ENCODE measurements at places on chromosomes 12 and 14.

- DNase-seq, result no peak
These were observed 227.6 kb upstream of the PDE3A start for GRCh38 chr12:20140751-20141150.

- DNase-seq, result no peak
These were observed 29.4 kb upstream of the ESRRB start for GRCh38 chr14:76346391-76347160.

GRCh38 chr12:100229876-100230275 is 29.3 kb downstream of the ACTR6 start:
- no peak for DNase-seq

DNA sequence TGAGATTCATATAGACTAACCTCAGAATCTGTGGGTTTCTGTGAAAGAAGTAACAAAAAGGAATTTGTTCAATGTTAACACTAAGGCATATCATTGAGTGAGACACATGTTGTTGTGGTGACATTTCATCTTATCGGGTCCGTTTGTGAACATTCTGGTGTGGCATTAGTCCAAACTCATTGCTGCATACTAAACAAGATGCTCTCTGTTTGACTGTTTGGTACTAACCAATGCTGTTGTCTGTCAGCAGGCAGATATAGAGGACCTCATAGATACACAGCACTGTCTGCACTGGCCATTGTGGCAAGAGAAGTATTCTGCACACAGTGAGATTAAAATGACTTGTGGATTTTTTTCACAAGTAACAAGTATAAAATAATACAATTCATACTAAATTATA is 41.2 kb downstream of the SLC25A21 start:
- no peak for DNase-seq

DNA sequence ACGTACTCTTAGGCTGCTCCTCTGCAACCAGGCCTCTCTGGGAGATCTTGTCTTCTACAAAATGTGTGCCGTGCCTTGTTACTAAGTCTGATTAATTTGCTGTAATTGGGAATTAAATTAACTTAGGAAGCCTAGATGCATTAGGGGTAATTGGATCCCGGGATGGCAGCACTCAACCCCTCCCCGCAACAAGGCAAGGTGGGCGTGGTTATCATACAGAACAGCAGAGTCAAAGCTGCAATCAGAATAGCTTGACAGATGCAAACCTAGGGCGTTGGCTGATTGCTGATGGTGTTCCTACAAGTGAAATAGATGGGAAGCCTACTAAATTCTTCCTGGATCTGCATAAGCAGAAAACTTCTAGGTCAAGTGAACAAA is 34.5 kb upstream of the NFYB start:
- no peak for DNase-seq

- no peak for DNase-seq
These were observed 2.1 kb upstream of the BLOC1S1 start for GRCh38 chr12:55713721-55714120.

DNA sequence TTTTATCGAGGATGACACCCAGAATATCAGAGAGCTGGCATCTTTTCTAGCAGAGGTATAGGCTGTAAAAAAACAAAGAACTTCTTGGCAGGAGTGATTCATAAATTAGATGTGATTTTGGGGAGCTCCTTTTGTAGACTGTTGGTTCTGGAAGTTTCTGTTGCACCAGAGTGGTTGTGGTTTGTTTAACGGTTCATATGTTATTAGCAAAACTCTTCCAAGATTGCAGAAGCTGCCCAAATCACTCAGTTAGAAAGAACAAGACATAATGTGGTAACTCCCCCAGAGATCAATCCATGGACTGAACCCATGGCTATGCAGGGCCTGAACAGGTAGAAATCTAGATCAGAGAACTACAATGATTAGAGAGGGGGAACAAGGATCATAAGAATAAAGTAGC is 6.7 kb upstream of the RNASE10 start:
- no peak for DNase-seq

GRCh38 chr12:130765186-130765659 is 49.1 kb upstream of the RIMBP2 start:
- no peak for DNase-seq

DNA sequence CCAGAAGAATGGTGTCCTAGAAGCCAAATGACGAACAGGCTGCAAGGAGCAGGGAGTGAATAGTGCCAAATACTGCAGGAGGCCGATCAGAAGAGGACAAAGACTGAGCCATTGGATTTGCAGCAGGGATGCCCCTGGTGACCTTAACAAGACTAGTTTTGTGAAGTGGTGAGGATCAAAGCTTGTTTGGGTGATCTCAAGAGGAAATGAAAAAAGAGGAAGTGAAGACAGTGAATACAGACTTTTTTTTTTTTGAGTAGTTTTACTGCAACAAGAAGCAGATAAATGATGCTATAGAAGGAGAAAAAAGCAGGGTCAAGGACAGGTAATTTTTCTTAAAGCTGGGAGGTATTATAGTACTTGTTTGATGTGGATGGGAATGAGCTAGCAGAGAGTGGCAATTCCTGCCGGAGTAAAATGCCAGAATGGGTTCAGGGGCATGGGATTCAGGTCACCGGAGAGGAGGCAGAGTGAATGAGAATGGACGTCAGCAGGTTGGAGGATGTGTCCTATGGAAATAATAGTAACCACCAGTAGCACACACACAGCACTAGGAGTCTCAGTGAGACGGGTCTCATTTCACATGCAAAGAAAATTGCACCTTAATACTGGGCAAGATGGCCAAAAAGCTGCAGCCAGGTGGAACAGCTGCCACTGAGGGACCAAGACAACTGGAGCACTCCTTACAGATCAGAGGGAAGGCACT is 345.8 kb upstream of the CCDC196 start:
- no peak for DNase-seq

DNA sequence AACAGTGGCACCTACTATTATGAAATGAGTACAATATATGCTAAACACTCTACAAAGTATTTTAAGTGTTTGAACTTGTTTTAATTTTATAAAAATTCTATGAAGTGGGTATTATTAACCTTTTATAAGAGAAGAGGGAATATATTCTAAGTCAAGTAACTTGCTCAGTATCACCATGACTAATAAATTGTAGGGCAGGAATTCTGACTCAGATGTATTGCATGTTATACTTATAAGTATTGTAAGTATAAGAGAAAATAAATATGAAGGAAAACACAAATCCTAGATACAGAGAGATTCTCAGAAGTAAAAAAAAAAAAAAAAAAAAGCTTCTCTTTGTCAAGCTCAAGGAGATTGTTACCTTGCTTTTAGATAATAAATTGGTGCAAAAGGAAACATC is 893.2 kb downstream of the SLC16A7 start:
- DNase-seq, result no peak

DNA sequence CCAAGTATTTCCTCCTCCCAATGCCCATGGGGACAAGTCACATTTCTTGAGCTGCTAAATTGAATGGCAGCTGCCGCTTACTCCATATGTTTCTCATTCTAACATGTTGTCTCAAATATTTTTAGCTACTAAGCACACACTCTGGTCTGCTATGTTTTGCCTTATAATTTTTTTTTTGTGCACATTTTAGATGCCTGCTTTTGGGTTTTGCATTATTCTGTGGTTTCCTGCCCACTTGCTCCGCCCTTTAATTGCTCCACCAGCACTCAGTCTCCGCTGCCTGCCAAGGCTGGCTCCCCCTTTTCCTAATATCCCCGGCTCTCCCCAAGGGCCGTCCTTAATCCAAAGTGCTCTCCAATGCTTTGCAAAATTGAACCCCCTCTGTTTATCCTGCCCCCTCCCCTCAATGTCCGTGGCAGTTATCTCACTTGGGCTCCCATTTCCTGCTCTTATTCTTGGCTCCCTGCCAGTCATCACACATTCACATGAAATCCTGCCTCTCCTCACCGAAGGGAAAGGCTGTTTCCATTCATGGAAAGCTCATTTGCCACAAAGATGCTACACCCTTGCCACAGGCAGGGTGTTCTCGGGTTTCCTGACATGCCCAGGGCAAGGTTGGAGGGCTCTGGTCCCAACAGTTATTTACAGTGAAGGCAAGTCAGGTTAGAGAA is 79.4 kb downstream of the C12orf75 start:
- DNase-seq, result no peak

GRCh38 chr12:18242380-18243089 is 18.8 kb upstream of the PIK3C2G start:
- no peak for DNase-seq

GRCh38 chr12:119681111-119681510 is 13.2 kb downstream of the PRKAB1 start:
- DNase-seq, result no peak

GRCh38 chr14:68862954-68863594 is 70.2 kb upstream of the ZFP36L1 start:
- peak; percentile 49 for DNase-seq

DNA sequence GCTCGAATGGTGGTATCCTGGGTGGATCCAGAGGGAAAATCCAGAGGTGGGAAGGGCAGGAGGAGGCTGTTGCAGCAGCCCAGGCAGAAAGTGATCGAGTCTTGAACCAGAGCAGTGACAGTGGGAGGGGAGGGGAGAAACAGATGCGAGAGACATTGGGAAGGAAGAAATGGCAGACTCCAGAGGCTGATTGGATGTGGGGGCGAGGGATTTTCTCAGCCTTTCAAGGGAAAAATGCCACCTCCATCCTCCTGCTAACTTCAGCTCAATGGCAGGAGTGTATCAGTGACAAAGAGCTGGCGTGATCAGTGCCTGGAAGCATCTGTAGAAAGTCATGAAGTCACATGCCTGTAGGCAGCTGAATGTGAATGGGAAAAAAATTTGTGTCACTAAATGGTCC is 38.6 kb upstream of the NRXN3 start:
- DNase-seq, result no peak

DNA sequence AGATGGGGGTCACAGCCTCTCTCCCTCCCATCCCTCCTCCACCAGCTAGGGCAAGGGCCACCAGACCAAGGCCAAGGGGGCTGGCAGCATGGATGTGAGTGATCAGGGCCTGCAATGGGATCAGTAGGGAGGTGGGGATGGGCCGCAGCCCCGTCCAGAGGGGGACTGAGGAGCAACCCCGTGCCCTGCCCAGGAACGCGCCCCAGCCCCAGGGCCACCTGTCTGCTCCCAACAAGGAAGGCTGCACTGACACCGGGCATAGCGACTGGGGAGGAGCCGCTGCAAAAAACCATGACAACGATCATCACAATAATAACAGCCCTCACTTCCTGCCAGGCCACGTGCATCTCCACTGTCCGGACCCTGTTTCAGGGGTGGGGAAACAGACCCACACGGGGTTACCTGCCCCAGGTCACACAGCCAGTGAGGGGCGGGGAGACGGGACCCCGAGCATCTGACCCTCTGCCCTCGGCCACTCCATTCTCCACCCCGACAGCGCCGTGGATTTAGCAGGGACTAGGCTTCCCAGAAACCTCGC is 24.3 kb downstream of the NCOR2 start:
- no peak for DNase-seq

DNA sequence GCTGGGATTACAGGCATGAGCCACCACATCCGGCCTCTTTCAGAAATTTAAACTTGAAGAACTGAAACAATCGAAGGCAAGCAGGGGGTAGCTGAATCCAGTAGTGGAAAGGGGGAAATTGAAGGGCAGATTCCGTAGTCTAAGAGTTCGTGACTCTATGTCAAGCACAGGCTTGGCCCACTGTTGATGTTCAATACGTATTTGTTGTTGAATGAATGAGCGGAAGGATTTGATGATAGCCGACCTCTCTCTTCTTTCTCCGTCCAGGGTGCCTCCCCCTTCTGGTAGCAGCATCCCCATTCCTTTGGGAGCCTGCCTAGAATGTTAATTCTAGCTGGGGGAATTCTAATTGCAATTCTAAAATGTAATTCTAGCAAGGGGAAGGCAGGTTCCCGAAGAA is 59.8 kb upstream of the MED13L start:
- DNase-seq, result no peak

- DNase-seq, result no peak
These were observed 613.4 kb upstream of the ATP2B1 start for GRCh38 chr12:90322006-90322405.

DNA sequence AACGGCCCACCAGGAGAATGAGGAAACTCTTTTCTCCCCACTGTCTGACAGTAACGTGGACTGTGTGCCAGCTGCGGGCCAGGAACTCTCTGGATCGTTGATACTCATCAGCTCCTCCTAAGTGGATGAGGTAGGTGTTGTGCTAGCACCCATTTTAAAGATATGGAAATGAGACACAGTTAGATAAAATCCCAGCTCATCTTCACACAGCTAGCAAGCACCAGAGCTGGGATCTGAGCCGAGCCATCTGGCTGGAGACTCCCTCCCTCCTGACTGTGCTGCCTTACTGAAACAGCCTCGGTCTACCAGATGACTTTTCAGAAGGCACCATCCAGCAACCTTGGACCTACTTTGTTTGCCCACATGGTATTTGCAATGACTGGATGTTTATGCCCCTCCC is 49.2 kb downstream of the TMEM132D start:
- no peak for DNase-seq

GRCh38 chr14:31530136-31530535 is 31.1 kb upstream of the NUBPL start:
- no peak for DNase-seq

GRCh38 chr12:52354200-52354599 is 13.1 kb downstream of the KRT85 start:
- no peak for DNase-seq

GRCh38 chr12:99984271-99985128 is at the start of gene ANKS1B:
Gene ANKS1B (minus strand): TSS chr12:99984936. CDS start chr12:99984237, 699 bp downstream.
- no peak for DNase-seq

GRCh38 chr14:38420048-38420447 is 164.2 kb upstream of the CLEC14A start:
- DNase-seq, result no peak

- no peak for DNase-seq
These were observed 29.3 kb downstream of the CD9 start for GRCh38 chr12:6229224-6230218.

DNA sequence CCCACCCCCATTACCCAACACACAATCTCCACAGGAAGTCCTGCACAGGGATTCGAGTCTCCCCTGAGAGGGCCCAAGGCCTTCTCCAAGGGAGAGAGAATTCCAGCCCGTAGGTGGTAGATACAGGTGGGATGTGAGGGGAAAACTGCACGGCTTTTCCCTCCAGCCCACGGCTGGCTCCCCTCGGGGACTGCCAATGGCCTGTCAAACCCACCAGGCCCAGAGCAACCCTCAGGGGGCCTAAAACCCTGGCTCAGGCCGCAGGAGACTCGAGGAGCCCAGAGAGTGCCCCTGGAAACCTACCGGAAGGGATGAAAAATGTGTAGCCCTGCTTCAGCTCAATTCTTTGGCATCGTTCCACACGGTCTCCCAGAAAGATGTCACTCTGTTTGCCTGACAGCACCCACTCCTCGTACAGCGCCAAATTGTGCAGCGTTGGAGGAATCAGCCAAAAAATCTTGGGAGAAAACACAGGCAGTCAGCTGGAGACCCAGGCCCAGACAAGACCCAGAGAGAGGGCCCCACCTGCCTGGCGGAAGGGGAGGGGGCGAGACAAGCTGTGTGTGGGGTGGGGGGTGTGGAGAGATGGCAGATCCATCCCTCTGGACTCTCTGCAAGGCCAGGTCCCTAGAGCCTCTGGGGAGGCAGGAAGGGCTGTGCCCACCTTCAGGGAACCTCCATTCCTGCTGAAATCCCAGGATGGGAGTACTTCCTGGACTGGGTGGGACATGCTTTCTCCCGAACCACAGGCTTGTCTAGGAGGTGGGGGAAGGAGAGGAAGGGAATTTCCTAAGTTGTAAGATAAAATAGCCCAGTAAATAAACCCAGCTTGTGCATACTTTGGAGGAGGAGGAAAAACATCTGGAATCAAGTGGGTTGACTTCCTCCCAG is 48.1 kb downstream of the KDM2B start:
- DNase-seq, result no peak
